ENCODE measurements at places on chromosomes 16 and 17.

DNA sequence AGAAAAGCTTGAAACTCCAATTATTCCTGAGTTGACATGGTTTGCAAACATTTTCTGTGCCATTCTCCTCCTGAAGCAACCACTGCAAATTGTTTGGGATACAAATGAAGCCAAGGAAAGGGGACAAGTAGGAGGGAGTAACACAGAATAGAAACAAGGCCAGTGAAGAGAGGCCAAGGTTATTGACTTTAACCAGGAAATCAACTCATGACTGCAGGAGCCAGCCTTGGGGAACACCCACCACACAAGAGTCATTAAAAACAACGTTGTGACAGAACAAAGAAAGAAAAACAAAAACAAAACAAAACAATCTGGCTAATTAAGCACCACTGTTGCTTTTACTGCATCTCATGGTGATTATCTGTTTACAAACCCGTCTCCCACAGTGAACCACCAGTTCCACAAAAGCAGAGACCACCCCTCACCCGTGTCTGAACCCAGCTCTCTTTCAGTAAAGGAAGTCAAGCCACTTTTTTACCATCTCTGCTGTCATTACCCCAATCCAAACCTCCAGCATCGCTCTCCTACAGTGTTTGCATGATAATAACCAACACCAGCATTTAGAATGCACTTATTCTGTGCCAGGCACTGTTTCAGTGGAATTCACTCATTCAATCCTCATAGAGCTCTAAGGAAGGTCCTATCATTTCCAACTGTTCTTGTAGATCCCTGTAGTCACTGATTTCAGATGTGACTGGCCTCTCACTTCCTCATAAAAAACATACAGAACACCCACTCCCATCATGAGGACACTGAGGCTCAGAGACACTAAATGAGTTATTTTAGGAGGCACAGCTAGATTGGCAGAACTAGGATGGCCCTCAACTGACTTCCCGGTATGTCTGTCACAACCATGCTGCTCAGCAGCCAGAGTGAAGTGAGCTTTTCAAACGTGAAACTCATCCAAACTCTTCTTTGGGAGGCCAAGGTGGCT is 2.0 kb downstream of the ZDHHC1 start:
- no peak for DNase-seq

GRCh38 chr17:74373838-74374606 is 6.7 kb downstream of the GPR142 start:
- DNase-seq = peak; percentile 71

DNA sequence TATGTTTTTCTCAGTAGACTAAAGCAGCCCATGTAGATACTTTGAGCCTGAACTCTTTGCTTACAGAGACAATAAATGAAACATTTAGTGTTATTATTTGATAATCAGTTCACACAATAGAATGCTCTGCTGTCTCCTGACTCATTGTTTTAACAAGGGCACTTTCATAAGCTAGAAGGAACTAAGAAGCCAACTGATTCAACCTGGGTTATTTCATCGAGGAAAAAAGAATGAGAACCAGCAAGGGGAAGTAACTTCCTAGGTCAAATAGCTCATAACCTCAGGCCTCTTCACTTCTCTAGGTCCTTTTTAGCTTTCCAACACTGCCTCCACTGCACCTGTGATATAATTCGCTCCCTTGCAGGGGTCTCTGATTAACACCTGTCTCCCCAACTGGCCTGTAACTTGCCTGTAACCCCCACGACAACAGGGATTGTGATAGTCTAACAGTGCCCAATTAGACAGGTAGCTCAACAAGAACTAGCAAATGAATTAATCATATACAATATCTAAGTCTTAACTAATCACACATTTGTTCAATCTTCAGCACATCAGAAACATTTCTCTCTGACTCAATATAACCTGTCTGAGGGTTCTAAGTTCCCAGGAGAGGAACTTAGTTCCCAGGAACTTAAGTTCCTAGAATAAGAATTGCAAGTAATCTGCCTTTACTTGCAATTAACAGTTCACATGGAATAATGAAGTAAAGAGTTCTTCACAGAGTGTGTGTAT is 34.8 kb downstream of the RFFL start:
- DNase-seq = no peak

- DNase-seq = no peak
Measured at GRCh38 chr16:67184453-67184994, 761 bp upstream of the MATCAP1 start.

DNA sequence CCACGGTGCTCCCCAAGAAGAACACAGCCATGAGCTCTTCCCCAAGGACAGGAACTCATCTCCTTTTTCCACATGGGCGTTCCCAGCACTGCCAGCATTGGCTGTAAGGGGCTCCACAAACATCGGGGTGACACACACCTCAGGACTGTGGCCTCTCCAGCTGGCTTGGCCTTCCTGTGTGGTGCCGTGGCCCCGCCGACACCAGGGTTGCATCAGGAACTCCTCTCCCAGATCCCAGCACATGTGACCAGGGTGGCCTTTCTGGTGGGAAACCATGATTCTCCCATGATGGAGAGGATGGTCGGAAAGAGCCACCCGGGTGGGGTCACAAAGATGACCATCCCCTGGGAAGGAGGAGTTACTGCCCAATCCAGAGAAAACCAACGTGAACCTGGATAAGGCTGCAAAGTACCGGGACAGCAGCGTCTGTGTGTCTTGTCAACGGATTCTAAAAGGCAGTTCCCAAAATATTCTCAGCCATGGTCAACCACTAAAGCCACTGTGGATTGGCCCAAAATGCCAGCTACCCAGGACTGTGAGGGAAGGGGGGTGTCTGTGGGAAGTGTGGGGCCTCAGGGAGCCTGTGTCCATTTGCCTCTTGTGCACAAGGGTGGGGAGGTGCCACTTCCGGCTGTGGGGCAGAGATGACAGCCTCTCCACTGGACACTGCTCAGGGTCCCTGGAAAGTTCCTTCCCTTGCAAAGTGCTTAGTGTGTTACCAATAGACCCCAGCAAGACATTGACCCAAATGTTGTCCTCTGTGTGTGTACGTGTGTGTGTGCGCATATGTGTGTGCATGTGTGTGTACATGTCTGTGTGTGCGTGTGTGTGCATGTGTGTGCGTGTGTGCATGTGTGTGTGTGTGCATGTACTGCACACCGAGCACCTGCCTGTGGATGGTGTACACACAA is 78.0 kb upstream of the CBX4 start:
- DNase-seq = no peak

- DNase-seq = no peak
Measured at GRCh38 chr17:26818736-26819135, 475.2 kb upstream of the WSB1 start.

DNA sequence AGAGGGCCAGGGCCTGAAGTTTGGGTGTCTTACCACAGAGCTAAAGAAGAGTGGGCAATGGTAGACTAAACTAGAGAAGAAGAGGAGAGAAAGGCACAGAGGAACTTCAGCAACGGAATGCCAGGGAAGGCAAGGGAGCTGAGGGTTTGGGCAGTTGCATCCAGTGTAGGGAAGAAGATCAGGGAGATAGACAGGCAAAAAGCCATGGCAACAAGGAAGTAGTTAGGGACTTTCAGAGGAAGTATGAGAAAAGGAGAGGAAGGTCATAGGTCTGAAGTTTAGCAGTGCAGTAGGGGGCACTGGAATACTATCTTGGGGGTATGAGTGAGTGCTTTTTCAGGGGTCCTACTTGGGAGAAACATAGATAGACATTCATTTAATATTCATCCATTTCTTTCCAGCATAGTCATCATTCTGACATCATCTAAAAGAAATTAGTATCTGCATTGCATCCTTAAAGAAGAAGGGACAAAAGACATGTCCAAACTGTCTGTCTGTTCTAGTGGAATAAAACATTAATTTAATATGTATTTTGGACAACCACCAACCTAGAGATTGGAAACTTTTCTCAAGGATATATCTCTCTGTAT is 2.2 kb upstream of the NF1 start:
- DNase-seq = no peak

- DNase-seq = no peak
Measured at GRCh38 chr16:2288726-2289125, 20.8 kb upstream of the RNPS1 start.

- DNase-seq = peak; percentile 38
Measured at GRCh38 chr16:3282103-3282729, 1.1 kb upstream of the ZNF263 start.

DNA sequence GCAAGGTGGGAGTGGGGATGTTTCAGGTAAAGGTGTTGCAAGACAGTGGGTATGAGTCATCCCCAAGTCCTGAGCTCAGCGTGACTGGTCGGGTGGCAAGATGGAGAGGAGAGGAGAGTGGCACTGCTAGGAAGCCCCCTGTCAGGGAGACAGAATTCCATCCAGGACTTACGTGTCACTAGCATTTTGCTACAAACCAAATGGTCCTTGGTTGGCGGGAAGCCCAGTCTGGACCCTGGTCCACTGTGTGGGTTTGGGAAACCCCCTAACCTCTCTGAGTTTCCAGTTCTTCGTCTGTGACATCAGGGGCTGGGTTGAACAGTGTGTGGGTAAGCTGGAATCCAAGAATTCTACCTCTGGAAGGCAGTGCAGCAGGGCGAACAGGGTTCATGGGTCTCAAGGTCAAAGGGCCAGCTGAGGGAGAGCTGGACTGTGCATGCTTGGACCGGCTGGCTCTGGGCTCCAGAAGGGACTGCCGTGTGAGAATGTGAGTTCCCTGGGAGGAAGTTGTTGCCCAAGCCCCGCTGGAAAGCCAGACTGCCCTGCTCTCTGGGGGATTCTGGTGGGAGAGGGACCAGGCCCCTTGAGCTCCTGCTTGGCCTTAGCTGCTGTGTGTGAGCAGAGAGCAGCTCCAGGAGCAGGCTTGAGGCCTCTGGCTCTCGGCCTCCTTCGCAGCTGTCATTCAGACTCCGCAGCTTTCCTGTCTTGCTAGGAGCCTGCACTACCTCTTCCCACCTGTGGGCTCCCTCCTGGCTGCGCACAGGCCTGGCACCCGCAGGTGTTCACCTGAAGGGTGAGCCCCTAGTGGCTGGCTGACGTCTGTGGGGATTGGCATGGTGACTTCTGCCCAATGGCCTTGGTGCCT is 84.6 kb downstream of the NT5M start:
- DNase-seq = peak; percentile 53

GRCh38 chr16:4376126-4376892 is 4.7 kb downstream of the VASN start:
- DNase-seq = peak; percentile 29

- no peak for DNase-seq
Measured at GRCh38 chr17:55563363-55563762, 52.1 kb upstream of the SMIM36 start.

- DNase-seq = peak; percentile 13
Measured at GRCh38 chr17:41864498-41864835, 756 bp downstream of the KLHL11 start.

GRCh38 chr17:75250009-75250471 is 11.4 kb downstream of the GGA3 start:
- DNase-seq = no peak

GRCh38 chr16:86239381-86239780 is 270.9 kb upstream of the FOXF1 start:
- no peak for DNase-seq

DNA sequence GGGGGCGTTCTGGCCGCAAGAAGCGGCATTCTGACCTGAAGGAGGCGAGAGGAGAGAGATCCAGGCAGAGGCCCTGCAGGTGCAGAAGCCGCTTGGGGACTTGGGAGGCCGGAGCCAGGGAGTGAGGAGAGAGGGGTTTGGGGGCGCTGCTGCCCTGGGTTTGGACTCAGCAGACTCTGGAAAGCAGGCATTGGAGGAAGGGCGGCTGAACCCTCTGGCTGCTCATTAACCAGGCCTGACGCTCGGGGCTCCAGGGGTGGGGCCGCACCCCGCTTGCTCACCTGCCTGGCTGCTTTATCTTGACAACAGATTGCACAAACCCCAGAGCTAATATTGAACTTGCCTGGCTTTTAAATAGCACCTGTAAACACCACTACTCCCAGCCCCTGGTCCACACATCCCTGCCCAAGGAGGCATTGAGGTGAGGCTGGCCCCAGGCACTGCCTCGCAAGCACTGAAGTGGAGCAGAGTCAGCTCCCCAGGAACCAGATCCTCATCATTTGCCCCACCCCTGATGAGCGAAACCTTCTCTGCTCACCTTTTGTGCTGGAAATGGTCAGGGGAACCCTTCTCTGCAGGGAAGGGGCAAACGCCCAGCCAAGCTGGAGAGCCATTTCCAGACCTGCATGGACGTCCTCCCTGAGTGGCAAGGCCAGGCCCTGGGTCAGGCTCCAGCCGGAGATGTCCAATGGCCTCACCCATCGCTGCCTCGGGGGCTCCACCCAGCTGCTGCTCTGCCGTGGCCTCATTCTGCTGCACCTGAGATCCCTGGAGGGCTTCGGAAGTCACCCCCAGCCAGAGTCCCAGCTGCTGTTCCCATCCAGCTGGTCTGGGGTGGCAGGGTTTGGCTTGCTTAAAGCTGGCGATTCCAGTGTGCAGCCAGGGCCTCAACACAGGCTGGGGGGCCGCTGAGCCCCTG is 190.2 kb upstream of the GSE1 start:
- no peak for DNase-seq

GRCh38 chr16:4460936-4461249 is 13.5 kb downstream of the NMRAL1 start:
- no peak for DNase-seq

GRCh38 chr16:5906351-5906750 is 808.8 kb upstream of the EEF2KMT start:
- DNase-seq = no peak

DNA sequence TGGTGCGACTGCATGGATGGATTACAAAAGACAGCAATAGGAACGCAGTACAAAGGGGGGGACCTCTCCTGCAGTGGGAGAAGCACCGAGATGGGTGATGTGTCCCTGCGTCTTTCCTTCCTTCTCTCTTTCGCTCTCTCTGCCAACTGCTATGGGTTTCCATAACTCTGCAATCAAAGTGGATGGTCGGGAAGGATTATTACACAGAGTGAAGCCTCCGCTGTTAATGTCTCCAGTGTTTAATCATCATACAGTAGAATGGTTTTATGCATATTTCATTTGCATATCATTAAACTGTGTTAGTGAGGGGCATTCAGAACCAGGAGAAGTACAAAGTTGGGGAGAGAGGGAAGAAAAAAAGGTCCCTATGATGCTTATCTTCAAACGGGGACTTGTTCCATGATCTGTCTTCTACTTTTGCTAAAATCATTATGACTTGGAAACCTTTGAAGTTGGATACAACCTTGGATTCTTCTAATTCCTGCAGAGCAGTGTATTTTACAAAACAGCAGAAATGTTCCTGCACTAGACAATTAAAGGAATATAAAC is 255.9 kb upstream of the PMFBP1 start:
- DNase-seq = no peak
